Left kidney (tissue), 8 donors: ENCODE measurements at places on chromosomes 7 and 10. TPM values are rescaled to one million over a fixed set of nuclear protein-coding genes. Genes with fewer than 3 reads are reported as not detected.

The PON1 gene
- 0.33 TPM for polyA plus RNA-seq

The CYTH3 gene
- 35.4 TPM for polyA plus RNA-seq

The FFAR4 gene
- polyA plus RNA-seq, result not detected

The HKDC1 gene
- polyA plus RNA-seq, result 15.3 TPM

The OR2A5 gene
- 0.18 TPM for polyA plus RNA-seq

The MSMB gene
- polyA plus RNA-seq, result not detected

The AP1S1 gene
- 66.7 TPM for polyA plus RNA-seq

DNA sequence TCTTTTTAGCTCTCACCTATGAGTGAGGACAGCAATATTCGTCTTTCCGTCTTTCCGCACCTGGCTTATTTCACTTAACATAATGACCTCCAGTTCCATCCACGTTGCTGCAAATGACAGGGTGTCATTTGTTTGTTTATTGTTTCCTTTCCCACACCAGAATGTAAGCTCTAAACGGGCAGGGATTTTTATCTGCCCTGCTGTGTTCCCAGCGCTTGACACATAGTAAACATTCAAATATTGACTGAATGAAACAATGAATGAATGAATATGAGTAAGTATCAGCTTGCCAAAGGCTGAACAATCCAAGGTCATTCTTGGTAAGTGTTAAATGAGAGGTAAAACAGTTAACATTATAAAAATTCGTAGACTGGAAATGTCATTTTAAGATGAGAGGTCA lies 12.8 kb downstream of the SH3PXD2A start:
- no peak for DNase-seq

- DNase-seq, result no peak
Measured at GRCh38 chr10:102434394-102435132, 2.2 kb upstream of the CUEDC2 start.

- no peak for DNase-seq
Measured at GRCh38 chr7:13839063-13839462, 150.4 kb downstream of the ETV1 start.

DNA sequence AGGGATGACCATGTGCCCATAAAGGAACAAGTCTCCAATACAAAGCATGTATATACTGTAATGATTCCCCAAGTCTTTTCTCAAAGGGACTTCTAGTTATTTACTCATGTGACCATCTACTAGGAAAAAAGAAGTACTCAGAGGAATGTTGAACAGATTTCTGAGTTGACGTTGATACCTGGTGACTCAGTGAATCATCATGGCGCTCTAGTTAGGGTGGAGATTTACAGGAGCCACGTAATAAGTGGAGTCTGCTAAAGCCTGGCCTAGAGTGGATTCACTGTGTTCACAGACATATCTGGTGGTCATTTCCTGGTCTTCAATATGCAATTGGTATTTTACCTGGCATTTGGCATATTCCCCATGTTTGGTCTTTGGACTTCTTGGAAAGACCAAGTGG lies 302.2 kb upstream of the CACNA2D1 start:
- DNase-seq, result no peak

DNA sequence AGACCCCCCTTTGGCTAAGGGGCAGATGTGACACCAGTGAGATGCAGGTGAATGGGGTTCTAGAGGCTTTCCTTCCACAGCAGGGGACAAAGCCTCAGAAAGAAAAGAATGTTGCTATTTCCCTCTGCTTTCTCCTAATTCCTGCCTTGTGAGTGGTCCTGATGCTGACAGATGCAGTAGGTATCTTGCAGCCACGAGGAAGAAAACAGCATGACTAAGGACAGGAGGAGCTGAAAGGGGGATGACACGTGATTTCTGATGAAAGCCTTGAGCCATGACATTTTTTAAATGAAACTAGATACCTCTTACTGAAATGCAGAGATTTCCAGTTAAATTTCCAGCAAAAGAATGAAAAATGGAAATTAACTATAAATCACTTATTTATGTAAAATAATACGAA lies 92.4 kb downstream of the C1GALT1 start:
- DNase-seq, result no peak

- no peak for DNase-seq
Measured at GRCh38 chr10:13462551-13462950, 66.3 kb downstream of the BEND7 start.

DNA sequence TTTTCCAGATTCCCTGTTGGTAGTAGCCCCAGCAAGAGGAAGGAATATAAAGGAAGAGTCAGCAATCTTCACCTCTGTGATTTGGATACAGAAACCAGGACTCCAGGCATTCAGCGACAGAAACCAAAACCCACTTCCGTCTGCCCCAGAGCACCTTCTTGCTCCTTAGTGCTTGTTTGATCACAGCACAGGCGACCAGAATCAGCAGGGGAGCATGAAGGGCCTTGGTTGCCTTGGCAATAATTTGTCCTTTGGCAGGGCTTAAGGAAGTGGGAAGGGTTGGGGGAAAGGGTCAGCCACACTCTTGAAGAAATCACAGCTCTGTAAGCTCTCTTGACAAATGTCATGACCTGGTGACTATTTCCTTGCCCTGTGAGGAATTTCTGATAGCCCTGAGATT lies 379.6 kb downstream of the OTUD1 start:
- no peak for DNase-seq

- DNase-seq, result no peak
Measured at GRCh38 chr7:35908331-35909216, 107.7 kb downstream of the SEPTIN7 start.

- no peak for DNase-seq
Measured at GRCh38 chr7:1210979-1211608, 21.6 kb upstream of the UNCX start.

DNA sequence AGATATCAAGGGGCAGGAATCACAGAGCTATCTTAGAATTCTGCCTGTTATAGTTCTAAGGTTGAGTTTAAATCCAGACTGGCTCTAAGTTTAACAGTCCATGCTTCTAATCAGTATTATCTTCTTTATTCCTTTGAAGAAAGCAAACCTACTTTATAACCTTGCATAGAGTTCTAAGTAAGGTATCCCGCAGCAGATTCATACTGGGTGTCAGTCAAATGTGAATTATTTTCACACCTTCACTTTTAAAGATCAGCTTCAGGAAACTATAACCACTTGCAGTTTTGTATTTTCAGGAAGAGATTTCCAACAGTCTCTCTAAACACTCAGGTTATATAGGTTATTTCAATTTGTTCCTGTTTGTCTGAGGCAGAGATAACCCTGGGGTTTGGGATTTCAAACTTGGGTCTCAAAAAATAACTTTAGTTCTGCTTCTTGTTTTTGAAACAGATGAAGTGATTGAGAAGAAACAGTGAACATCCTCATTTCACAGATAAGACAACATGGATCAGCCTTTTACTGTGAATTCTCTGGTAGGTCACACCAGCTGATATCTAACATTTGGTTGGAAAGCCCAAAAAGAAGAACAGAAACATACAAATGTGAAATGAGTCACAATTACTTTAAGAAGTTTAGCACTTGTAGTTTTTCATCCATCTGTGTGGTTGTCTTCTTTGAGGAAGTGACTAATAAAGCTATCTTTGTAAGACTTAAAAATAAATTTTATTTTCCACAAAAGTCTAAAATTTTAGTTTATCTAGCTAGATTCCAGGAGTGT lies 21.4 kb downstream of the STAMBPL1 start:
- DNase-seq, result no peak

DNA sequence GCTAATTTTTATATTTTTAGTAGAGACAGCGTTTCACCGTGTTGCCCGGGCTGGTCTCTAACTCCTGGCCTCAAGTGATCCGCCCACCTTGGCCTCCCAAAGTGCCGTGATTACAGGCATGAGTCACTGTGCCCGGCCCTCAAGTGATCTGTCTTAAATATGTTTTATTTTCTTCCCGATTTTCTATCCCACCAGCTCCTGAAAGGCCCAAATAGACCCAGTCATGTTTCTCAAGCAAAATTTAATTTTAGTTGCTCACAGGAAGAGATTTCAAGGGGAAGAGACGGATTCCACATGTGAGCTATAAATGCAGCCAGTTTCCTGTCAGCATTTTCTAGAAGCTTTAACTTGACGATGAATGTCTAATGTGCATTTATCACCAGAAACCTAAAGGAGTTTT lies 12.0 kb downstream of the DENND10 start:
- no peak for DNase-seq

DNA sequence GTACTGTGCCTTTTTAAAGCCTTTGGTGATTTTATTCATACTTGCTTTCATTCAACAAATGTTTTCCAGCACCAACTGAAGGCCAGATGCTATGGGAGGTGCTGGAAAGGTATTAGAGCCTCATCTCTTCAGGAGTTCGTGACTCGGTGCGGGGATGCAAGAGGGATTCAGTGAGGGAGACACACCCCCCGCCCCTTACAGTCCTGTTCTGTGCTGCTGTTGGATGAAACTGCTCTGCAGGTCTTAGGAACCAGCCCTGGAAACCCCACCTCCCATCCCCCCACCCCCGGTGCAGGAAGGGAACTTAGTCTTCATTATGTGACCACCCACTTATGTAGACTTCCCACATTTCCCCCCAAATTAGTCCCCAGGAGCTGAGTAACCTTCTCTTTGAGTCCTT lies 110.4 kb downstream of the INSYN2A start:
- no peak for DNase-seq

- DNase-seq, result no peak
Measured at GRCh38 chr10:34904191-34904590, 89.1 kb upstream of the PARD3 start.

DNA sequence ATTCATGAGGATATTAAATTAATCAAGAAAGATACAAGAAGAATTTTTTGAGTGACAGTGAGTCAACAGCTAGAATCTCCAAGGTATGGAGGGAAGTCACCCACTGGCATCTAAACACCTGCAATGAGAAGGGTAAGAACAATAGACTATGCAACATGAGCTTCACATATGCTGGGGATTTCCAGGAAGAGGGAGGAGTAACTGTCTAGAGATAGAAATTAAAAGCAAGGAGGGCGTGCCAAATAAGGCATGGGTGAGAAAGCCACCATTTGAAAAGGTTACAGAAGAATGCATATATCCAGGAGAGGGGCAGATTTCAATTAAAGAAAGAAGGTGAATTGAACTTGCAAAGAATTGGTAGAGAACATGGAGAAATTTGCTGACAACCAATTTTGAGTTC lies 365.7 kb downstream of the GPR37 start:
- no peak for DNase-seq

GRCh38 chr7:20958572-20958971 lies 171.9 kb upstream of the SP8 start:
- no peak for DNase-seq

GRCh38 chr10:86253091-86254072 lies 113.2 kb downstream of the GRID1 start:
- no peak for DNase-seq

- no peak for DNase-seq
Measured at GRCh38 chr10:82932451-82932850, 1057.5 kb downstream of the NRG3 start.

DNA sequence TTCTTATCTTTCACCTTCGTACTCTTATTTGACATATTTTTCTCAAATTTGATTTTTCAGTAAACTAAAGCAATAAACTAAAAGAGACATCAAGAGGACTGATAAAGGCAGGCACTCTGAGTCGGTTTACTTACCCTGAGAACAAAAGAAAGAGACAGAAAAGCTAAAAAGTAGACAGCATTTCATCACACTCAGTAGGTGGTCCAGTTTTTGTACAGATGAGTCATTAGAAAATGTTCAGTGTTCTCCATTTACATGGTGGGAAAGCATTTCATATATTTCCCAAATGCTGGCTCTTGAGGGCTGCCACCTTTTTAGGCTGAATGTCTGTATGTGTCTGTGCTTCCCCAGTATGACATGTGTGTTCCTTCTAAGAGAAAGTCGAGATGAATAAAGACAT lies 52.7 kb downstream of the NHLRC2 start:
- DNase-seq, result no peak

DNA sequence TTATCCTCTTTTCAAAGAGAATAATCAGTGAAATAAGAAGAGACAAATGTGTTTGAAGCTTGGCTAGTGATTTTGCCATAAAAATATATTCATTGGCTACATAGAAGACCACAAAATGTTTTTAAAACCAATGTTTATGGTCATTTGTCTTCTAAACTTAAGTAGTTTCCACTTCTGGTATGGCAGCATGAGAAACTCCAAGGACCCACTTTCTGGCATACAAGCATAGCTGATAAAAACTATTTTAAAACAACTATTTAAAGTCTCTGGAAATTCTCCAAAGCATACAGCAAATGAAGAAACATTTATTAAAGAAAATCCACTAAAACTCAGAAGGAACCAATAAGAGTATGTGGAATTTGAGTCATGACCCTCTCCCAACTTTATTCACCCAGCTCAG lies 89.2 kb upstream of the TOMM7 start:
- no peak for DNase-seq

DNA sequence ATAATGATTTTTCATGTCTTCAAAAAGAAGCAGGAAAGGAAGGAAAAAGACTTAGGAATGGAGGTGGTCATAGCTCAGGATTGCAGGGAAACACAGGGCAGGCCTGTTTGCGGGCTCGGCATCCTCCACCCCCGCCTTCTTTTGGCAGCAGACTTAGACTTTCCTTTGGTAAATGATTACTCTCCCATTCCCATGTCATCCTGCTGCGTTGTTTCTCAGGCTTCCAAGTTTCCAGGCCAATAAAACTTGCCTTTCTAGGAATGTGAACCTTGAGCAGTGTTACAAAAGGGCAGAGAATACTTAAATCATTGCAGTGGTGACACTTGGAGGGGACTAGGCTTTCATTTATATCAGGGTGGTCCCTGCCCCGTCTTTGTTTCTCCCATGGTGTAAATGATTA lies 34.0 kb upstream of the DGKB start:
- peak; percentile 53 for DNase-seq

DNA sequence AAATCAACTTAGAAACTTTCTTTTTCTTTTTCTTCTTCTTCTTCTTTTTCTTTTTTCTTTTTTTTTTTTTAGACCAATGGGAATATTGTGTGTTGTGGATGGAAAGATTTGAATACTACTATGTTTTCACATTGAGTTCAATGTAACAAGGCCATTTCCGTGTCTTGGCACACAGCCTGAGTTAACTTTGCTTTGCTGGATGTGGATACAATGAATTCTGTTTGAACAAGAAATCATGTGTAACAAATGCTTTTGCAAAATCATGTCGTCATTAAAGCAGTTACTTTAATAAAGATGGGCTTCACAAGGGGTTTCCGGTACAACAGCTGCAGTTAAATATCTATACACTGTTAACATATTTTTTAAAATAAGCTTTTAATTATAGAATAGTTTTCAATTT lies 13.5 kb upstream of the ENTPD1 start:
- peak; percentile 50 for DNase-seq

GRCh38 chr7:88310956-88311674 lies 4.4 kb upstream of the STEAP4 start:
- DNase-seq, result no peak
